ENCODE measurements at places on chromosomes 5 and 9. TPM values are rescaled to one million over a fixed set of nuclear protein-coding genes. Genes with fewer than 3 reads are reported as not detected.

PCDHB2 gene
- not detected for total RNA-seq

C8G gene
- total RNA-seq = 1.5 TPM

- H3K27me3 ChIP-seq = no peaks in the 10 kb centered on the region
- H3K4me3 ChIP-seq = peak overlapping the region; percentile 87
- H3K36me3 ChIP-seq = peaks cover 49% of the 10 kb centered on the region
These were observed 1.3 kb downstream of the TENT2 start for GRCh38 chr5:79613549-79613948.

DNA sequence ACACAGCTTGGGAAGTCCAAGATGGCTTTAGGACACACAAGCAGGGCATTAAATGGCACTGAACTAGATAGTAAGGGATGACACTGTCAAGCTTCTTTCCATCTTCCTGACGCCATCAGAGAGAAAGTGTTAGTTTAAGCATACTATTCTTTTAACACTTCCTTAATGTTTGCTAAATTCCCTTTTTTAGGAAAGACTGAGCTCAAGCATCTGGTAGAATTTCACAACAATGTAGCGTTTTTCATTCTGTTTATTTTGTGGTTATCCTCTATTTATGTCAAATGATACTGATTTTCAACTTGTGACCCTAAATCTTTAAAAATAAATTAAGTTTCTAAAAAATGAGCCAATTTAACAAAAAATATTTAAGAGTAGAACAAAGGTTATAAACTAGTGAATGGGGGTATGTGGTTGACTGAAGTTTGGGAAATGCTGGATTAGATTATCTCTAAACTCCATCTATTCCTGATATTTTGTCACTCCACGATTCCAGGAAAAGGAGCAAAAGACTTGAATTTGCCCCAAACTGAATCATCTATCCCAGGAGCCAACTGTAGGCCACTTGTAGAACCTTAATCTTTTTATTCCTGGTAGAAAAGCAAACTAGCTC is 147.4 kb upstream of the KLF9 start:
- no peak for DNase-seq
- H3K27me3 ChIP-seq = no peaks in the 10 kb centered on the region
- no peak overlapping the region for H3K27ac ChIP-seq
- H3K4me1 ChIP-seq = peaks cover 45% of the 10 kb centered on the region

DNA sequence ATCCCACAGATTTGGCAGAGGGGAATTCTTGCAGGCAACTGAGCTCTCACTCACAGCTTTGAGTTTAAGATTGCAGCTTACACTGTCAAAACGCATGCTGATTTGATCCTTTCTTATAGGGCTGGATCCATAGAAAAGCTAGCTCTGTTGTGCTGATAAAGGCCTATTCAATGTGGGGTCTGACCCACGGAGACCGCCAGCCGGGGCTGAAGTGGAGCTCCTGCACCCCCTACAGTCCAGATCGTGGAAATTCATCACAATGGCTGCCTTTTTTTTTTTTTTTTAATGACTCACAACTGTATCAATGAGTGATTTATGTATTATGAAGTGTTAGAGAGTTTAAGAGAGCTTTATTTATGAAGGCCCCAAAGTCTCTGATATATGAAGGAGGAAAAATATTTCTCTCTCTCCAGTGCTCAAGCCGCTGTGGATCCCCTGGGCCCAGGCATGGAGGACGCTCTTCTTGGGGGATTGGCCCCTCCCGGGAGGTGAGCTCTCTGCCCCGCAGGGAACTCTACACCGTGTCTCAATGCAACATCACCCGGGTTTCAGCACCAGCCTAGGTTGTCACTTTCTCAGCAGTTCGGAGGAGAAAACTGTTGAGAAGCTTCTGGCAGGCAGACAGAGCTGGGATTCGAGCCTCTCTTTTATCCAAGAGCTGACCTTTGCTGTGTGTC is 700.2 kb downstream of the IRX1 start:
- no peaks in the 10 kb centered on the region for H3K4me1 ChIP-seq
- H3K27me3 ChIP-seq = no peaks in the 10 kb centered on the region
- no peak overlapping the region for H3K27ac ChIP-seq
- DNase-seq = no peak
- H3K4me3 ChIP-seq = no peak overlapping the region
